Left renal cortex interstitium (tissue), 4 donors: ENCODE measurements at places on chromosomes 7 and 10. TPM values are rescaled to one million over a fixed set of nuclear protein-coding genes. Genes with fewer than 3 reads are reported as not detected.

- no peak for DNase-seq
These were observed 54.1 kb downstream of the UBE2H start for GRCh38 chr7:129898502-129899160.

- no peak for DNase-seq
These were observed 21.0 kb upstream of the DNAJC12 start for GRCh38 chr10:67858971-67859370.

DNA sequence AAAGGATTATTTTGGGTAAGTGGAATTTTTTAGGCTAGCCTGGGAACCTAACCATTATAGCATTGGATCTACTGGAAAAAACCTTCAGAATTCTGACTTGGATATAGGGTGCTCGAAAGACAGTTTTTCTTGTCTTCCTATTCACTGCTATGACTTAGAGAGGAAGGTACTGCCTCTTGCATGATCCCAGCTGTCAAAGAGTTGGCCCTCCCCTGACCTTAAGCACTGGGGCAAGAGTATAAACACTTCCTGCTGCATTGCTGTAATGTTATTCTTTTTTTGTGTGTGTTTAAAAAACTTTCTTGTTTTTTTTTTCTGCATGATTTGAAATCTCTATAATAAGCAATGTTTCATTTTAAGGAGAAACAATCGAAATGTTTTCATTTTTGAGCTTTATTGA lies 113.0 kb downstream of the LRMDA start:
- no peak for DNase-seq

GRCh38 chr7:115363916-115364315 lies 442.0 kb downstream of the MDFIC start:
- DNase-seq, result no peak

DNA sequence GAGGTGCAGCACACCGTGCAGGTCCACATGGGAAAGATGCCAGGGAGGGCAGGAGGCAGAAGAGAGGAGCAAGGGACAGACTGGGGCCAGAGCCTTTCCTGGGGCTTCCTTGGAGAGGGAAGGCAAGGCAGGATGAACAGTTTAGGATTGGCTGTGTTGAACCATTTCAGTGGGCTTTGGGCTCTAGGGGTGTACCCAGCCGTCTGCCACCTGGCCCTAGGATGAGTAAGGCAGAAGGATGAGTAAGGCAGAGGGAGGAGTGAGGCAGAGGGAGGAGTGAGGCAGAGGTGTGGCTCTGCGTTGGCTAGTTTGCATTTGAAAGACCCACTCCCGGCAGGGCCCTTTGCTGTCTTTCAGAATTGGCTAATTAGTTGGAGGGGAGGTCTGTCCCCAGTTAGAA lies 31.5 kb upstream of the PRF1 start:
- no peak for DNase-seq

DNA sequence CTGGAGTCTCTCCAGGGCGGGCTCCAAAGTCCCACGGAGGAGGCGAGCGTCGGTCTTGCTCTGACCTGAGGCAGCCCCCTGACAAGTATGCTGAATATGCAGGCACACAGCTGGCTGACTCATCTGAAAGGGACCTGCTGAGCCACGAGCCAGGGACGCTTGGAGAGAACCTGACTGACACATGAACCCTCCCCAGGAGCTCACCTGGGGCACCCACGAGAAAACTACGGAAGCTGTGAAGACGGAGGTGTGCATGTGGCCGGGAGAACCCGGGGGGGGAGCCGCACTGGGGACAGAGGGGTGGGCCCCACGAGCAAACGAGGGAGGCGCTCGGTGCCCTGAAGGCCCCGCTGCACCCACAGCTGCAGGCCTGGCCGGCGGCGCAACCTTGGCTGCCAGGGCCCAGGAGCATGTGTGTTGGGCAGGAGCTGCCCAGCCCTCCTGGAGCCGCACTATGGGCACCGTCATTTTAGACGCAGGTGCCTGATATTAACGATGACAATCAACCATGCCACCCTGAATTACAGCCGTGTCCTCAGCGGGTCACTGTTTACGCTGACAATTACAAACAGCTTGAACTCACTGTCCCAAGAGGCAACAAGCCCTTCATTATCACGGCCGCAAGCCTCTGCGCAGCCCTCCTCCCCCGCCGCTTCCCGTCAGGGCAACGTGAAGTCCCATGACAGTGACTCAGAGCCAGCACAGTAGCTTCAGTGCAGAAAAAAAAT lies 64.7 kb downstream of the DIP2C start:
- no peak for DNase-seq

- DNase-seq, result no peak
These were observed 228.9 kb downstream of the AGMO start for GRCh38 chr7:15332956-15333355.

- DNase-seq, result no peak
These were observed 700.2 kb downstream of the PARD3 start for GRCh38 chr10:34114914-34115313.

DNA sequence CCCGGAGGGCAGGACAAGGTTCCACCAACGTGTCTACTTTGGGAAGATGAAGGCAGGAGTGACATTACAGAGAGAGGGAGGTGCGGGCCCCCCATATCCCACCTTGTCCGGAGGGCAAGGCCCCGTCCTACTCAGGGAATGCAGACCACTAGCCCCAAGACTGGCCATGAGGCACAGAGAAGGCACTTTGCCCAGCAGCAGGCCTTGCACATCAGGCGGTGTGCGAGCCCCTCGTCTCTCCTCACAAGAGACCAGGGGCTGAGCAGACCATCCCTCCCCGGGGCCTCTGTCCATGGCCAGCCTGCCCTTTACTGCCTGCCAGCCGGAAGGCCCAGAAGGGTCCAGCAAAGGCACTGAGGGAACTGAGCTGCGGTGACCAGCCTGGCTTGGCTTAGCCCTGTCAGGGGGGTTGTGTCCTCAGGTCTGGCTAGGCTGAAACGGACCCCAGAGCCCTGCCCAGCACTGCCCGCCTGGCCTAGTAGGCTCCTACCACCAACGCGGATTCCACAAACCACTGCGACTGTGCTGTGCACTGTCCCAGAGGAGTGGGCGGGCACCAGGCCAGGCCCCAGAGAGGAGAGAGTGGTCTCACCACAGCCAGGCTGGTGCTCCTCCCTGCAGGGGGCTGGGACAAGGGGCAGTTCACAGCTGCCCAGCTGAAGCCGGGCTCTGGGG lies 16.7 kb downstream of the CAMK2B start:
- DNase-seq, result no peak

- DNase-seq, result no peak
These were observed 1.2 kb downstream of the FLNC start for GRCh38 chr7:128831178-128831993.

DNA sequence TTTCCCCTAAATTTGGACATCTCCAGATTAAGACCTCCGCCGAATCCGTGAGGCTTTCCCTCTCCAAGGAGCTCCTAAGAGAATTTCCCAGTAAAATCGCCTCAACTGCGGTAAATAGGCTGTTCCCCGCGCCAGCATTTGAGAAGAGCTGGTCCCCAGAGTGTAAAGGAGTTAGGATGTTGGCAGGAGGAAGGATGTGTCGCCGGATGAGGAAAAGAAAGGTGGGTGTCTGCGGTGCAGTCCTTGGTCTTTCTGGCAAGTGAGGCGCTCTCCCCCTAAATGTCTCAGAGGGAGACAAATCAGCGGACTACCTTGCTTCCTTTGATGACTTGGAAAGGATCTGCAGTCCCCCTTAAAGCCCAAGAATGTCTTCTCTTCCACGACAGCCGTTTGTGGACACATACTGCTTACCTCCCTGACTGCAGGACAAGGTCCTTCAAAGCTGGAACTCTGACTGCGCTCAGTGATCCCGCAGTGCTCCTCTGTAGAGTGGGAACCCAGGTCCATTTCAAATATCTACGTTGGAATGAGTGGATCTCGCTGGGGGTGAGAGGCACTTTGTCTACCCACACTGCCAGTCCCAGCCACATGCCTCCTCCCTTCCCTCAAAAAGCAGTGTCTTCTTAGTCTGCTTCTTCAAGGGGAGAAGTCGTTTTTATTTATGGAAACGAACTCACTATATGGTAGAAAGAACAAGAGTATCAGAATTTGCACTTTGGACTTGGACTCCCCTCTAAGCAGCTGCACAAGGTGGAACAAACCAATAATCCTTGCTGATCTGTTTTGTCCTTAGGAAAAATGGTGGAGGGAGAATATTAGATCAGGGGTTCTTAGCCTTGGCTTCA lies 1.1 kb upstream of the DLG5 start:
- no peak for DNase-seq

- no peak for DNase-seq
These were observed 33.9 kb downstream of the CYCS start for GRCh38 chr7:25091176-25091575.

DNA sequence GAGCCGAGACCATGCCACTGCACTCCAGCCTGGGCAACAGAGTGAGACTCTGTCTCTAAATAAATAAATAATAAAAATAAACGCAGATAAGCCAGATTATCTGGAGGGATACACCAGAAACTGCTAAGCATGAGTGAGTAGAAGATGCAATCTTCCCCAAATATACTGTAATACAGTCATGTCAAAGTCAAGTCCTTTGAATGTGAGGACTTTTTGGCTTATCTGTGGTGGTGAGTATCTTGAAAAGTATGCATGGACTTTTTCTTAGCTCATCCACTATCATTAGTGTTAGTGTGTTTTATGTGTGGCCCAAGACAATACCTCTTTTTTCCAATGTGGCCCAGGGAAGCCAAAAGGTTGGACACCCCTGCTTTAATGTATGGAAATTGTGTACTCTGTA lies 44.7 kb upstream of the PITRM1 start:
- DNase-seq, result no peak

GRCh38 chr7:138491612-138492386 lies 31.7 kb downstream of the TRIM24 start:
- DNase-seq, result no peak

Gene PRSS37
- 1.0 TPM for polyA plus RNA-seq

Gene RABGEF1
- polyA plus RNA-seq, result 39.2 TPM

Gene ZEB1
- 32.5 TPM for polyA plus RNA-seq

Gene CHST15
- polyA plus RNA-seq, result 16.3 TPM

Gene PSMC2
- polyA plus RNA-seq, result 119 TPM

Gene TET1
- polyA plus RNA-seq, result 11.0 TPM

Gene ZNF33B
- polyA plus RNA-seq, result 55.4 TPM

Gene GTF2IRD1
- 62.1 TPM for polyA plus RNA-seq
